ENCODE measurements at places on chromosomes 5 and 9. TPM values are rescaled to one million over a fixed set of nuclear protein-coding genes. Genes with fewer than 3 reads are reported as not detected.

The FBP2 gene
- total RNA-seq: not detected

The UAP1L1 gene
- total RNA-seq: 15.7 TPM

DNA sequence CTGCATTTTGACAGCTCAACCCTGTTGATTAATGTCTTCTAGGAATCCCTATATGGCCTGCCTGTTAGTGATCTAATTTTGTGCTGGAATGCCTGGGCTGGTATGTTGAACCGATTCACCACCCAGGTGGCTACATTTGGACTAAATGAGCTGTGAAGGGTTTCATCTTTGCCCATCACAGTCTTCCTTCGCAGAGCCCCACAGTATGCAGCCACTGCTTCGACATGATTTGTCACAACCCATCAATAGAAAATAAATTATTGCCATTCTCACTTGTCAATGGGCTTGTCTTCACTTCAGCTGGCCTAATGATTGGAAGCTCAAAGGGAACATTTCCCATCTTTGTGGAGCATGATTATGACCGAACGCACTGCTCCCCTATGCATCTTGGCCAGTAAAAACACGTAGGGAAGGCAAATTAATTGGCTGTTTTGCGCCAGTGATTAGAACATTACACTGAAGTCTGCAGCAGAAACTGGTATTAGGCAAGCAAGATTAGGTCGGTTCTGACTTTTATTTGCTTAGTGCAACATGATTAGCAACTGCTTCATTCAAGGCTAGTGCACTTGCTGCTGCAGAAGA lies 408.5 kb downstream of the KIAA0825 start:
- DNase-seq: no peak

- no peak for DNase-seq
Measured at GRCh38 chr5:17276445-17276844, 59.0 kb downstream of the BASP1 start.

DNA sequence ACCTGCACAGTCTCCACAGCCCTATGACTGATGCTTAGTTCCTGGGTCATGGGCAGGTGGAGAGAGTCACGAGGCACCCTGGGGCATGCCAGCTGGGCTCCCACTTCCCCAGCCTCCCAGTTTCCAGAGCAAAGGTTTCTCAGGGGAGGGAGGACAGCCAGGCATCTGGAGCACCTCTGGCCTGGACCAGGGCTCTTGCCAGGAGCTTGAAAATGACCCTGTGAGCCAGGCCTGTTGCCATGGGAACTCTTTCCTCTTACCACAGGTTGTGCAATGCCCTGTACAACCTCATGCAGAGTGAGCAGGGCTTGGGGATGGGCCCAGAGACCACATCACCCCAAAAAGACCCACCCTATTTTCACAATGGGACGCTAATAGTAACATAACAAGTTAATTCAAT lies 113.1 kb downstream of the PSD2 start:
- DNase-seq: no peak

Data from fibroblast of lung (primary cell).